ENCODE measurements at places on chromosomes 4 and X.

DNA sequence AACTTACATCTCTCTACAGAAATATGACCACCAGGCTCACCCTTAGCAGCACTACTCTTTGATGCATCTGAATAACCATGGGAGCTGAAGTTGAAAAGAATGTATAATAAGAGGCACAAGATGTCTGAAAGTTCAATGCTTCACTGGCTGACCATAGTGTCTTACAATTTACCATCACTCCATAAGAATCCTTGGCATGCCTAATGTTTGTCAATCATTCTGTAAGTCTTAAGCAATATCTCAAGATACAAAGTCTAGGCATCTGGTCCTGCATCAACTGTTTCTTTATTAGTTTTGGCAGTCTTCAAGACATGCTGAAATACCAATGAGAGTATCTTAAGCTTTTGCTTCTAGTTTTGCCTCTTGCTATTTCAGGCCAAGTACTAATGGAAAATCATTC lies 755.5 kb downstream of the STIM2 start:
- DNase-seq, result no peak

DNA sequence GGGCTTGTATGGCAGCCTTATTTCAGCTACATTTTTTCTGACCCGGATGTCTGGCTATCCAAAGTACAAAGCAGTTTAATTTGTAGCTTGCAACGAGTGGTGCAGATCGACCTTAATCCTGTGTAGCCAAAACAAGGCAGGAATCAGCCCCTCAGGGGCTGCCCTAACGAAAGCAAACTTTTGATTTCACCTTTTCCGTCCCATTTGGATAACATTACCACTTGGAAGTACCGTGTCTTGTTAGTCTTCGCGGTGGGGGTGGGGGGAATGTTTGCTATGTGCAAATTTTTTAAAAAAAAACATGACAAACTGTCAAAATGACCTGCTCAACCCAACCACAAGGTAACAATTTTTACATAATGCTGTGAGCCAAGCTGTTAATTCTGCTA lies 766 bp upstream of the DNAJB14 start:
- no peak for DNase-seq

- peak; percentile 82 for DNase-seq
These were observed 52.6 kb downstream of the LIMCH1 start for GRCh38 chr4:41590591-41590990.

DNA sequence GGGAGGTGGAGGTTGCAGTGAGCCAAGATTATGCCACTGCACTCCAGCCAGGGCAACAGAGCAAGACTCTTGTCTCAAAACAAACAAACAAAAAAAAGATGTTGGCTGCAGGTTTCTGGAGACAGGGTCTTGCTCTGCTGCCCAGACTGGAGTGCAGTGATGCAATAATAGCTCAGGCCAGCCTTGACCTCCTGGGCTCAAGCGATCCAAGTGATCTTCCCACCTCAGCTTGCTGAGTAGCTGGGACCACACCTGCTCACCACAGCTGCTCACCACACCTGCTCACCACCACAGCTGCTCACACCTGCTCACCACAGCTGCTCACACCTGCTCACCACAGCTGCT lies 29.9 kb upstream of the CPLX1 start:
- no peak for DNase-seq

GRCh38 chr4:130064471-130064870 lies 968.5 kb downstream of the C4orf33 start:
- DNase-seq, result no peak
